ENCODE measurements at places on chromosomes 3 and 15.

DNA sequence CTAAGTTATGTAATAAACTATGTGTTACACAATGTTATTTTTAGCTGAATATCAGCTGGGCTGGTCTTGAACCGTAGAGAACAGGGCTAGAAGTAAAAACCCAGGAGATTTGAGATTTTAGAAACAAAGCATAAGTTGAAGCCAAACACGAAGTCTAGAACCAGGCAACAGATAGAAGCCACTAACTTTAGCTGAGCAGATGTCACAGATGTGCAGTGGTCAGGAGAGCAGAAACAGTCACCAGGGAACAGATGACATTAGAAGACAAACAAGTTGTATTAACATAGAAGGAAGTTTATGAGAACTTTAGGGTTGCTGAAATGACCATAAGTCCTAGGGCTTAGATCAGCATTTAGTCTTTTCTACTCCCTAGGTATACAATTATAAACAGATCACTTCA, 731.0 kb downstream of the ZNF385D start:
- DNase-seq = no peak

DNA sequence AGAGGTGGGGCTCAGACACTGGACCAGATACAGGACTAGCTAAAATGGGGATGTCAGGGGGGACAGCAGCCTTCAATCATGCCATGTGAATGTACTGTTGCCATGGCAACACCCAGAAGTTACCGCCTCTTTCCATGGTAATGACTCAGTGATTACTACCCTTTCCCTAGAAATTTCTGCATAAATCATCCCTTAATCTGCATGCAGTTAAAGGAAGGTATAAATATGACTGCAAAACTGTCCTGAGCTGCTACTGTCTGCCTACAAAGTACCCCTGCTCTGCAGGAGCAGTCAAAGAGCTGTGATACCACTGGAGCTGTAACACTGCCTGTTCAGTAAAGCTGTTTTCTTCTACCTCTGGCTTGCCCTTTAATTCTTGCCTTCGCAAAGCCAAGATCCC, 168.2 kb downstream of the PEAK1 start:
- no peak for DNase-seq

GRCh38 chr3:49712631-49713317, 6.7 kb downstream of the AMIGO3 start:
- no peak for DNase-seq

- DNase-seq = no peak
Measured at GRCh38 chr15:70559265-70560239, 203.8 kb downstream of the UACA start.

DNA sequence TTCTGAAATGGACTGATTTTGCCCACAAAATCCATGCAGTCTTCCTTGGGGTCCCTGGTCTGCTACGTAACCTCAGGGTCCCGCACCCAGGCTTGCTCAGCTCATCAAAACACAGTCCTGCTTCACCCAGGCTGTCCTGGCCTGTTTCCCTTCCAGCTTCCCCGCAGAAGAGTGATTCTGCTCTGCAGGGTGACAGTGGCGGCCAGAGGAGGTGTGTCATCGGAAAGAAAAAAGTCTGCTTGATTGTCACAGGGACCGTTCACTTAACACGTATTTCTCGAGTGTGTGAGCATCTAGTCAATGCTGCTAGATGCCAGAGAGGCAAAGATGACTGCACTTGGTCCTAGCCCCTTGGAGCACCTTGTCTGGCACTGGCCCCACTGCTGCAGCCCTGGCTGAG, 50.1 kb upstream of the ABHD2 start:
- no peak for DNase-seq

DNA sequence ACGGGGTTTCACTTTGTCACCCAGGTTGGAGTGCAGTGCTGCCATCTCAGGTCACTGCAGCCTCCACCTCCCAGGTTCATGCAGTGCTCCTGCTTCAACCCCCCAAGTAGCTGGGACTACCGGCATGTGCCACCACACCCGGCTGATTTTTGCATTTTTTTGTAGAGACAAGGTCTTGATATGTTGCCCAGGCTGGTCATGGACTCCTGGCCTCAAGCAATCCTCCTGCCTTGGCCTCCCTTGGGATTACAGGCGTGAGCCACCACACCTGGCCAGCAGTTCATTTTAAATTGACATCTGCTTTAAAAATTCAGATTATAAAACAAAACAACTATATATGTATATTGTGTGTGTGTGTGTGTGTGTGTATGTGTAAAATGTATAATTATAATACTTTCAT, 38.3 kb downstream of the CALML4 start:
- no peak for DNase-seq

DNA sequence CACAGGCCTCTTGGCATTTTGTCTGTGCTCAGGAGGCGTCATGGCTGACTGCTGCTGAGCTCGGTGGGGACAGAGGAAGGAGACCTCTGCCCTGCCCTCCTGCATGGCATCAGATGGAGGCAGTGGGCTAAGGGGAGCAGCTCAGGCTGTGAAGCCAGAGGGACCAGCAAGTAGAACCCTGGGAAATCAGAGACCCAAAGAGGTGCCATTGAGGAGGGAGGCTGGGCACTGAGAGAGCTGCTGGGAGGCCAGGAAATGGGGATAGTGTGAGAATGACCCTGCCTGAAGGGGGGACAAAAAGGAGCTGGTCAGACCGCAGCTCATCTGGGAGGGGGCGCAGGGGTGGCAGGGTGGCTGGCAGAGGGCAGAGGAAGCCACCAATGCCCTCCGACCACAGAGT, 136.8 kb downstream of the FBLN2 start:
- no peak for DNase-seq

GRCh38 chr15:97729270-97729669, 231.2 kb upstream of the ARRDC4 start:
- no peak for DNase-seq

GRCh38 chr3:62142331-62143085, 230.8 kb downstream of the FEZF2 start:
- DNase-seq = no peak

DNA sequence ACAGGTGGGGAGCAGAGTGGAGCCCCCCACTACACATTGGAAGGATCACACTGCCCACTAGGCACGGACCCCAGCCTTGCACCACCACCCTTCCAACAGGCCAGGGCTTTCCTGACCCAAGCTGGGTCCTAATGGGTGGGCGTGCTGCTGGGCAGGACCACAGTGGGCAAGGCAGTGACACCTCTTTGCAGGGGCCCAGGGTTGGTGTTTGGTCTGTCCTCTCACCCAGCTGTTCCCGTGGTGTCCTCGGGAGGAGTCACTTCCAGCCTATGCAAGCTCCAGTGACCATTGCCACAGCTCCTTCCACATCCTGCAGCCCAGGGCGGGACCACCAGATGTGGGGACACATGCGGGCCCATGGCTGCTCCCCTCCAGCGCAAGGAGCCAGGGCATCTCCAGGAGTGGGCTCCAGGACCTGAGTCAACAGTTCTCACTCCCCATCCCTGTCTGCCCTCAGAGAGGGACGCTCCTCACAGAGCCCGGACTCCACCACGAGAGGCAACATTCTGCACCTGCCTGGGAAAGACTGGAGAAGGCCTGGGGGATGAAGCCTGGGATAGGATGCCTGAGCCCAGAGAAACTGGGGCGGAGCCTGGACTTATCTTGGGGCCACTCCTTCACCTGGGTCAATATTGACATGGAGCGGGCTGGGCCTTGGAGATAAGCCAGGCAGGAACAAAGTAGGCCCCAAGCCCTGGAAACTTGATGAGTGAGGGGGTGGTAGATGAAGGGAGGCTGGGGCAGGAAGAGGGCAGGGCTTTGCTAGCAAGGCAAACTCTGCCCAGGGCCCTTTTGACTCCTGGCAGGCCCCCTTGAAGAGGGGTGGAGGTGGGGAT, 3.9 kb upstream of the VILL start:
- peak; percentile 43 for DNase-seq

GRCh38 chr3:139105154-139105702, 60.5 kb upstream of the PRR23C start:
- no peak for DNase-seq

- DNase-seq = no peak
Measured at GRCh38 chr3:28504976-28505375, 156.4 kb upstream of the AZI2 start.

GRCh38 chr15:36499412-36500389, 79.7 kb upstream of the CDIN1 start:
- no peak for DNase-seq

DNA sequence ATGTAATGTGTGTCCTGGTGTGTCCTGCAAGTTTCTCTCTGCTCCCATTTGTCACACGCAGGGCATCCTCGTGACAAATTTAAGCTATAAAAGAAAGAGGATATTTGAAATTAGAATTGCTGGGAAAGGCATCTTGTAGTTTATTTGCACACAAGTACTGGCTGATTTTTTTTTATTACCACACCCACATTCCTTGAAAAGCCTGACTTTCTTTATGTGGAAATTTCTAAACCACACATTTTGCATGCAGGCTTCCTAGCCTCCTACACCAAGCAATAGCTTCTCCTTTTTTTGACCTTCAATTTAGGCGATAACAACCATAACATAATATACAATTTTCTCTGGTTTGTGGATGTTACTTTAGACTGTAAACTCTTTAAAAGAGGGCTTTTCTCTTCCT, 126.1 kb downstream of the SERPINI1 start:
- DNase-seq = no peak

GRCh38 chr15:69479081-69479480, 26.5 kb downstream of the RPLP1 start:
- DNase-seq = no peak

GRCh38 chr15:81108427-81108826, 25.6 kb upstream of the CFAP161 start:
- DNase-seq = no peak

DNA sequence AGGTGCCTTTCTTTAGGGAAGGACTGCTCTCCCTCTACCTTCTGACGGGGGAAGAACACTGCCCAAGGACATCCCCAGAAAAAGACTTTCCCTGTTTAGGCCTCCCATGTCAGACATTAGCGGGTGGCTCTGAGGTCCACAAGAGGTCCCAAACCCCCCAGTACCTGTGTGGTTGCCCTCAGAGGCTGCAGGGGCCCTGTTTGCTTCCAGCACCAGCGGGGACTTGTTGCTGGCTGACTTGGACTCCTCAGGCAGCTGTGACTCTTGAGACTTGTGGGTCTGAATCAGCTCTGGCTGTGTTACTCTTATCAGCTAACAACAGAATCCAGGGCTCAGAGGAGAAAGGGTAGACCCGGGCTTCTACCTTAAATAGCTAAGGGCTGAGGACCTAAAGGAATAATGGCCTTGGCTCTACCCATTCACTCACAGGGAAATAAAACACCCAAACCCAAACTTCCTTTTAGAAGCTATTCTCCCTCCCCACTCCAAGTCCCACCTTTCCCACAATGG, 39.2 kb downstream of the SEMA3G start:
- DNase-seq = no peak

- DNase-seq = no peak
Measured at GRCh38 chr3:176159796-176160195, 1037.5 kb downstream of the TBL1XR1 start.

- no peak for DNase-seq
Measured at GRCh38 chr15:74050556-74051234, 31.7 kb downstream of the GOLGA6A start.

GRCh38 chr3:8571256-8571655, 69.6 kb downstream of the LMCD1 start:
- no peak for DNase-seq

DNA sequence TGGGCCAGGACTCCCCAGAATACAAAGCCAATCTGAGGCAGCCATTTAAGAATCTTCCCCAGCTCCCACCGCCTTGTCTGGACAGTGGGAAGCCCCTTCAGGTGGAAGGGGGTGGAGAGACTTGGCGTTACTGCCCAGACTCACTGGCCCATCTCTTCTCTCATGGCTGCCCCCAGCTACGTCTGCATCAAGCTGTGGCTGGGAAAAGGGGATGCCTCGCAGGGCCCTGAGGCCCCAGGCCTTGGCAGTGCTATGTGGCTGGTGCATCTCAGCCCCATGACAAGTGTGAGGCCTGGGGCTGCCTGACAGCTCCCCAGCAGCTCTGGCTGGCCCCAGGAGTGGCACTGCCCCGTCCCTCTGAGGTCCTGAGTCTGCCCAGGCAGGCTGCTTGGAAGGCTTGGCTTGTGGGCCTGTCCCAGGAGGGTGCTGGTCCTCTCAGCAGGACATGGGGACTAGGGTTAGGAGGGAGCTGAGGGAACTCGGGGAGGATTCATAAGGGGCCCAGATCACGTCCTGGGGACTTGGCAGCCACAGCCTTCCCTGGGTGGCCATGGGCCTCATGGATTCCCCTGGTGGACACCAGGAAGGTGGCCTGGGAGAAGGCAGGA, 20.2 kb upstream of the SLC41A3 start:
- no peak for DNase-seq

GRCh38 chr3:101070799-101071121, 77.5 kb upstream of the ABI3BP start:
- DNase-seq = no peak

DNA sequence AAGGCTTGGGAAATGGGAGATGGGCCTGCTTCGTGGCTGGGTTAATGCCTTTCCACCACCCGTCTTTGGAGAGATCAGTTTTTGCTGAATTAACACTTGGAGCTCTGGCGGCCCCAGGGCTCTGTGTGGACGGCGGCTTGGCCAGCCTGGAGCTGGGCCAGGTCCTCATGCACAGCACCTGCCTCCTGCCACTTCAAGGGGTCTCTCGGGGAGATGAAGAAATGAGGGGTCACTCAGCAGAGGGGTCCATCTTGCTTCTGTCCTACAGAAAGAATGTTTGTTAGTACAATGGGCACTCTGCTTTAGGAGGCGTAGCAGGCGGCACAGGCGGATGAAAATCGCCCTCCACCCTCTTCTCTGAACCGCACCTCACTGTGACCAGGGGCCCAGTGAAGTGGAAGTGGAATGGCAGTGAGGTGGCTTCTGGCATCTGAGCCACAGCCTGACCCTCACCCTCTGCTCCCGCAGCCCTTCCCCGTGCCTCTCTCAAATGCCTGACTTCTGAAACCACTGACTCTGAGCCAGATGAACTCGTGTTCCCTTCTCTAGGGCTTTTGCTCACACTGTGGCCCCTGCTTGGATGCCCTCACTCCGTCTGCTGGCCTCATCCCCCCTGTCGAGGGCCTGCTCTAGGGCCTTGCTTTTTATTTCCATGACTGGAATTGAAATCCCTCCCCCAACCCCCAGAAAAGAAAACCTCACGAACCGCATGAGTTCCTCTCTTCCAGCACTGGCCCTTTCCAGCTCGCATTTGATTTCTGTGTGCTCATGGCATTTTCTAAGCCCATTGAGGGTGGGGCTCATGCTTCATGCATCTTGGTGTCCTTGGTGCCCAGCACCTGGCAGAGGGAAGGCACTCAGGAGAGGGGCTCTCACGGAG, 42.2 kb downstream of the CHDH start:
- DNase-seq = no peak

- peak; percentile 19 for DNase-seq
Measured at GRCh38 chr15:61195116-61196002, 33.7 kb downstream of the RORA start.

- DNase-seq = no peak
Measured at GRCh38 chr3:112848196-112848595, 1.5 kb upstream of the CD200R1L start.

- no peak for DNase-seq
Measured at GRCh38 chr3:75650191-75650590, 13.9 kb upstream of the FRG2C start.

GRCh38 chr3:177569193-177569592, 371.9 kb upstream of the TBL1XR1 start:
- DNase-seq = no peak

Measured in COR-L47 (cell line).